ENCODE measurements at places on chromosomes 5 and 9. TPM values are rescaled to one million over a fixed set of nuclear protein-coding genes. Genes with fewer than 3 reads are reported as not detected.
A peak's percentile ranks its signal among the peaks of the same experiment; 100 is the strongest.

The SPATA31E1 gene
- total RNA-seq: not detected

The ROR2 gene
- 0.27 TPM for total RNA-seq

The DBH gene
- total RNA-seq: not detected

The DEPDC1B gene
- total RNA-seq: 21.5 TPM

The ZFYVE16 gene
- 182 TPM for total RNA-seq

The SSBP2 gene
- total RNA-seq: 4.0 TPM

DNA sequence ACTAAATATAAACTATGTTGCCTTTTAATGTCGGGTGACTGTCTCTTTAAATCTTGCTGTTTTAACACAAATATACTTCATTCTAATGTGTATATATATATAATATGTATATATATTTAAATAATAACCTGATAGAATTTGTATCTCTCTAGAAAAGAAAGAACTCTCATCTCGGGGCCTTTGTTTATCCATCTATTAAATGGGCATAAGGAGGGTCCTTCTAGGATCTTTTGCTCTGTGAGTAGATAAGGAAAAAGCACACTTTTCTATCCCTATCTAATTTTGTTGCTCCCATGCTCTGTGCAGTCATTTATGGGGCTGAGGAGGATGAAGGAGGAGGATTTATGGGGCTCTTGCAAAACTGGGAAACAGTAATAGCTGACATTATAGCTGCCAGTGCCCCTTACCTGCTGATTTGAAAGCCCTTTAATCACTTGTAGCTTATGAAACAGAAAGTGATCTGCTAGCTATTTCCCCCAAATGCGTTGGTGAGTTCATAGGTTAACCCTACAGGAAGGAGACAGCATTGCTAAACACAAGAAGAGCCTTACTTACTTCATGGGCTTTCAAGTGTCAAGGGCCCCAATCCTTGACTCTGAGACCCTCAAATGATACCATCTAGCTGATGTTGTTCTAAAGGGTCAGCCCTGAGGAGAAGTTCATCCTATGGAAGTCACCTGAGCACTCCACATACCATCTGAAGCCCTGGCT lies 5.8 kb upstream of the PPARGC1B start:
- DNase-seq: no peak

GRCh38 chr9:109574061-109574882 lies 76.2 kb upstream of the PTPN3 start:
- peak; percentile 80 for DNase-seq

DNA sequence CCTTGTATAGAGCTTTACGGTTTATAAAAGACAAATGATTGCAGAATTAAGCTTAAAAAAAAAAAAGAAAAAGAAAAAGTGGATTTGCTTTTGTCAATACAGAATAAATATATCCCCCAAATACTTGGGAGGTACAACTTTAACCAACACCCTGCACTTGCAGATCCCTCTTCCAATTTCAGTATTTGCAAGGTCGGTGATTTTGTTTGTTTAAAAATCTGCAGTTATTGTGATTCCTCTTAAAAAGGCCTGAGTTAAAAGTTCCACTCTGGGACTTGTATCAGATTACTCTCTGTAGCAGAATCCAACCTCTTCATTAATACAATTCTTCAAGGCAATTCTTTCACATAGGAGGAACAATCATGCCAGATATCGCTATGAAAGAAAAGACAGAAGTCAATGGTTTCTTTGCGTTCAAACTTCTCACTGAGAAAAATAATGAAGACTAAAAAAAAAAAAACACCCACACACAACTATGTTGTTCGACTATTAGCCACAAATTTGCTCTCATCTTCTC lies 400.9 kb downstream of the EBF1 start:
- no peak for DNase-seq

GRCh38 chr9:135641745-135642144 lies 2.4 kb upstream of the GLT6D1 start:
- peak; percentile 17 for DNase-seq

- DNase-seq: no peak
Observed at GRCh38 chr5:168313596-168314204, 22.3 kb downstream of the WWC1 start.

GRCh38 chr9:130453487-130453886 lies 8.7 kb downstream of the ASS1 start:
- no peak for DNase-seq

- no peak for DNase-seq
Observed at GRCh38 chr5:95533761-95534160, 21.0 kb downstream of the SKIC3 start.

GRCh38 chr9:99850736-99851499 lies 29.2 kb downstream of the NR4A3 start:
- no peak for DNase-seq

GRCh38 chr9:119758241-119758640 lies 389.0 kb upstream of the BRINP1 start:
- no peak for DNase-seq

- no peak for DNase-seq
Observed at GRCh38 chr9:128747241-128747640, 23.3 kb upstream of the ZDHHC12 start.

- no peak for DNase-seq
Observed at GRCh38 chr5:163276466-163276865, 160.9 kb upstream of the CCNG1 start.

DNA sequence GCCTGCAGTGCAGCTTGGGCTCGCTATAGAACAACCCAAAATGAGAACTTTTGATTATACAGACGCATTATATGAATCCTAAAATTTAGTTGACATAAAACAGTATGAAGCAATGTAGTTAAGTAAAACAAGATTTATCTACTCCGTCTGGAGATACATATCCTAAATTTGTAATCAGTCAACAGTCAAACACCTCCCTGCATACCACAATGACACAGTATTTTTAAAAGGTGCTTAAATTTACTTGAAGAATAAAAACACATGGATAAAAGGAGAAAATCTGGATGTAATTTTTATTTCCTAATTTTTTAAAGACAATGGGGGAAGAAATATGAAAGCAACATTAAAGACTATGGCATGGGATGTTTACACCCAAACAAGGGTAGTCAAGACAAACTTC lies 70.8 kb downstream of the PTBP3 start:
- DNase-seq: no peak

DNA sequence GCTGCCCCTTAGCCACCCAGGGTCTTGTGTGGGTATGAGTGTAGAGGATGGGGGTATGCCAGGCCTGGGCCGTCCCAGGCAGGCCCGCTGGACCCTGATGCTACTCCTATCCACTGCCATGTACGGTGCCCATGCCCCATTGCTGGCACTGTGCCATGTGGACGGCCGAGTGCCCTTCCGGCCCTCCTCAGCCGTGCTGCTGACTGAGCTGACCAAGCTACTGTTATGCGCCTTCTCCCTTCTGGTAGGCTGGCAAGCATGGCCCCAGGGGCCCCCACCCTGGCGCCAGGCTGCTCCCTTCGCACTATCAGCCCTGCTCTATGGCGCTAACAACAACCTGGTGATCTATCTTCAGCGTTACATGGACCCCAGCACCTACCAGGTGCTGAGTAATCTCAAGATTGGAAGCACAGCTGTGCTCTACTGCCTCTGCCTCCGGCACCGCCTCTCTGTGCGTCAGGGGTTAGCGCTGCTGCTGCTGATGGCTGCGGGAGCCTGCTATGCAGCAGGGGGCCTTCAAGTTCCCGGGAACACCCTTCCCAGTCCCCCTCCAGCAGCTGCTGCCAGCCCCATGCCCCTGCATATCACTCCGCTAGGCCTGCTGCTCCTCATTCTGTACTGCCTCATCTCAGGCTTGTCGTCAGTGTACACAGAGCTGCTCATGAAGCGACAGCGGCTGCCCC lies 2.6 kb downstream of the SLC35A4 start:
- no peak for DNase-seq

GRCh38 chr9:7811677-7812076 lies 12.1 kb upstream of the DMAC1 start:
- DNase-seq: no peak

- DNase-seq: no peak
Observed at GRCh38 chr5:63923914-63924313, 38.3 kb downstream of the HTR1A start.

DNA sequence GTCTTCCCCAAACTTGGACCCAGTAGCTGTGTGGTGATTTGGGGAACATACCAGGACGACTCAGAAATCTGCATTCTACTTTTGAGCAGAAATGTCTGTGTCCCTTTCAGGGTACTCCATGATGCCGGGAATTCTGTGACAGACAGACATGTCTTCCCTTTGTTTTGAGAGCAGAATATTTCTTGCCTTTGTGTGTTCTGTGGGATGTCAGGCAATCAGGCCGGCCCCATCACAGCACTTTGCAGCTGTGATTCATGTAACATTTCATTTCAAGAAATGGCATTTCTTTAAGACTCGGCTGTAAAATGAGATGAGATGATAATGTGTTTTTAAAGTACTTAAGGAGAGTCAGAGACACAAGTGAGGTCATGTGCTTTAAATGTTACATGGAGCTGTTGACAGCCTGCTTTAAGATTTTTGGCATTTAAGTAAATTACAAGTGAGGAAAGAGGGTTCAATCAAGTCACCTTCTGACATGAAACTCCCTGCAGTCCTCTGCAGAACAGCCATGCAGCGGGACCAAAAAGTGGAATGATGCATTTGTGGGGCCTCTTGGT lies 98.7 kb downstream of the SLC28A3 start:
- DNase-seq: no peak

- DNase-seq: no peak
Observed at GRCh38 chr5:37088009-37088408, 161.2 kb downstream of the CPLANE1 start.

DNA sequence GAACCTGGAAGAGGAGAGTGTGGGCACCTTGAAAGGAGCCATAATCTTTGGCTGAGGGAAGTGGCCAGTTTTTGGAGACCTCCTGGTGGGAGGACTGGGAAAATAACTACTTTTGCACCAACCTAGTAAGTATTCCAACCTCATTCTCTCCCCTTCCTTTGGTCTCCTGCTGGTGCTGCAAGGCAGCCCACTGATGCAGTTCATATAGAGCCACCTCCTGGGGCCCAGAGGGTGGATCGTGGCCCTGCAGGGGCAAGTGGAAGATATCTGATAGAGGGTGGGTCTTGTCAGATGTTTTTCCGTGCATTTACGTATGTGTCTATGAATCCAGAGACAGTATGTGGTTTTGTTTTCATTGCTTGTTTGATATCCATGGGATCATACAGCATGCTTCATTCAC lies 172.8 kb upstream of the PITX1 start:
- no peak for DNase-seq

DNA sequence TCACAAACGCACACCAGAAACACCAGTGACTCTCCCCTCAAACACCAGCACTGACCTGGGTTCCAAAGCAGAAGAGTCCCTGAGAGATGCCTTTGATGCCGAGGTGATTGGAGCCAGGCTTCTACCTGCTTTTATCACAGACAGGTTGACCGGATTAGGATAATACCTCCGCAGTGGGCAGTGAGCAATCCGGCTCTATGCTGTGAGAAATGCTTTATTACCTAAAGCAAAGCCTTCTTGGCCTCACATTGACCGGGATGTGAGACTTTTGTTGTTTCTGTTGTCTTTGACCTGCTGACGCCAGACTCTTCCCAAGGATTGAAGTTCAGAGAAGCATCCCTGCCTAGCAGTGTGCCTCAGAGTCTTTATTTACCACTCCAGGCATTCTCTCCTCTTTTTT lies 320.3 kb upstream of the CLINT1 start:
- no peak for DNase-seq

GRCh38 chr5:122312591-122313406 lies 762 bp downstream of the SNCAIP start:
- no peak for DNase-seq

DNA sequence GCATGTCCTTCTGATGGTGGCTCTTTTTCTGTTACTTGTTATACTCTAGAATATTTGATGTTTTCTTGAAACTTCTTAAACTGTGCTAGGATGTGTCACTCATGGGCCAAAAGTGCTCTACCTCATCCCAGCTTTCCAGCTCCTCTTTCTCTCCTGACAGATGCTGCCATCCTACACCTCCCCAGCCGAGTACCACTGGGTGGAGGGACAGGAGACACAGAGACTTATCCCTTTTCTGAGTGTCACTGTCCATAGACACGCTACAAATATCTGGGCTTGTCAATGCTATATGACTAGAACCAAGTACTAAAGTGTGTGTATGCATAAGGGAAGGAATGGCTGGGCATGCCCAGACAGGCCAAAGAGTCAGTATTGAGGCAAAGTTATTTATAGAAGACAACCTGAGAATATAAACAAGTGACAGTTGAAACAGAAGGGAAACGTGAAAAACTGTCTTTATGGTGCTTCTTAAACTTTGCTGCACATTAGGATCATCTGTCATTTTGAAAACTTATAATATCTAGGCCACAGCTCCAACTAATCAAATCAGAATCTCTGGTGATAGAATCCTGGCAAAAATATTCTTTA lies 188.0 kb downstream of the CARTPT start:
- no peak for DNase-seq

GRCh38 chr9:137086531-137087408 lies at the start of gene MAN1B1:
MAN1B1 (plus strand) TSS chr9:137086985; CDS start chr9:137087000, 15 bp downstream.
- DNase-seq: peak; percentile 98

GRCh38 chr5:38651806-38652205 lies 95.4 kb upstream of the LIFR start:
- DNase-seq: no peak

GRCh38 chr5:109923205-109923604 lies 233.5 kb downstream of the MAN2A1 start:
- no peak for DNase-seq

- DNase-seq: no peak
Observed at GRCh38 chr5:124876566-124876965, 130.1 kb upstream of the ZNF608 start.

GRCh38 chr5:141319699-141320098 lies 885 bp downstream of the TAF7 start:
- no peak for DNase-seq

DNA sequence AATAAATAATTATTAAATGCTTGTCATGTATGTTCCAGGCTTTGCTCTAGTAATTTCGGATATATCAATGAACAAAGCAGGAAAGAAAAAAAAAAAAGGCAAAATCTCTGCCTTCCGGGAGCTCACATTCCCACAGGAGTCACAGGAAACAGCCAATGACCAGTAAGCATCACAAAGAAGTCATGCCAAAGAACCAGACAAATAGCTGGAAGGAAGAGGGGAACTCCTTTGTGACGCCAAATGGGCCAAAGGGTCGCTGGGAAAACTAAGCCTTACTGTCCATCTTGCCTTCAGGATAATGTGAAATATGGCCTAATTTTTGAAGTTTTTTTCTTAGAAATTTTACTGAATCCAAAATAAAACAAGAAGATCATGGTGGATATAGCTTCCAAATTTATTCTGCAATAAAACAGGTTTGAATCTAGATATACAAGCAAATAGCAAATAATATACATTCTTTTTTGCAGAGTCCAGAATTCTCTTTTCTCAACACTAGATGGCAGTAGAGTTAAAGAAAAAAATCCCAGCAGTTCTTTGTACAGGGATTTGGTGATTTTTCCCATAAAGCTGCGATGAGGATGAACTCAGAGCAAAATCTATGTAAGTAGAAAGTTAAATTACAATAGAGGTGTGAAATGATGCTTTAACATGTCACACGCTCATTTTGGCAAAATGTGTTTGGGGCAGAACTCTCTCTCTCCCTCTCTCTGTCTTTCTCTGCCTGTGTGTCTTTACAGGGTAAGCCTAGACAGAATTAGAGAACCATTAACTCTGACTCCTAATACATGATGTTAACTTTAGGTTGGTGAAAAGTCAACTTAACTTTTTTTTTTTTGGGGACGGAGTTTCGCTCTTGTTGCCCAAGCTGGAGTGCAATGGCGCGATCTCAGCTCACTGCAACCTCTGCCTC lies 60.0 kb upstream of the TUT7 start:
- DNase-seq: peak; percentile 72

Data from SK-MEL-5 (cell line).